Testis (tissue), 5 donors: ENCODE measurements at places on chromosomes 7 and 10.

DNA sequence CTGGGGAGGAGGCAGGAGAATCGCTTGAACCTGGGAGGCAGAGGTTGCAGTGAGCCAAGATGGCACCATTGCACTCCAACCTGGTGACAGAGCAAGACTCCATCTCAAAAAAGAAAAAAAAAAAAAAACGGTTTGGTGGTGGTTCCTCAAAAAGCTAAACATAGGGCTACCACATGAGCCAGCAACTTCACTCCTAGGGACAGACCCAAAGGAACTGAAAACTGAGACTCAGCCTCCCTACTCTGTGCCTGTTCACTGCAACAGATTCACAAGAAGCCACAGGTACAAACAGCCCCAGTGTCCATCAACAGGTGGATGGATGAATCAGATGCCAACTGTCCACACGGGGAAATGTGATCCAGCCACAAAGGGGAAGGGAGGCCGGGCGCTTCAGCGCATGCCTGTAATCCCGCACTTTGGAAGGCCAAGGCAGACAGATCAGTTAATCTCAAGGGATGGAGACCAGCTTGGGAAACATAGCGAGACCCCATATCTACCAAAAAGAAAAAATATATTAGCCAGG is 79.1 kb upstream of the TNRC18 start:
- DNase-seq: no peak

DNA sequence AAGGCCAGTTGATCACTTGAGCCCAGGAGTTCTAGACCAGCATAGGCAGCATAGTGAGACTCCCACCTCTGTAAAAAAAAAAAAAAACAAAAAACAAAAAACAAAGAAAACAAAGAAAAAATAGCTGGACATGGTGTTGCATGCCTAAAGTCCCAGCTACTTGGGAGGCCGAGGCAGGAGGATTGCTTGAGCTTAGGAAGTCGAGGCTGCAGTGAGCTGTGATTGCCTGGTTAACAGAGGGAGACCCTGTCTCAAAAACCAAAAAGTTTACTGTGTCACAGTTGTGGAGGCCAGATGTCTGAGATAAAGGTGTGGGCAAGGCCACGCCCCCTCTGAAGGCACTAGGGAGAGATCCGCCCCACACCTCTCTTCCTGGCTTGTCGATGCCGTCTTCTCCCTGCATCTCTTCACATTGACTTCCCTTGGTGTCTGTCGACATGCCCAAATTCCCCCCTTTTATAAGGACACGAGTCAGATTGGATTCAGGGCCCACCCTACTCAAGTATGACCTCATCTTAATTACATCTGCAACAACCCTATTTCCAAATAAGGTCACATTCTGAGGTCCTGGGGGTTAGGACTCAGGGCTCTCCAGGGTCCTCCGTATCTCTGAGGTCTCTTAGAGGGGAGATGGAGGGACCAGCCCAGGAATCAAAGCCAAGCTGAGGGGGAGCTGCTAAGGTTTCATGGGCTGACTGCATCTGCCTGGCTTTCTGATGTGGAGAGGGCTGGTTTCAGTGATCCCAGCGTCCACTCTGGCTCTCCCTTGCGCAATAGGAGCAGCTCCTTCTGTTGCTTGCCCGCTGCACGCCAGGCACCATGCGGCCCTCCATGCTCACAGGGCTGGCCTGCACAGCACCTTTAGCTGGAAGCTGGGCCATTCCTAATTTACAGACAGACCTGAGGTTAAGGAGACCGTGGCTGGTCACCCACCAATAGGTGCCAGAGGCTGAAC is 23.1 kb downstream of the AGAP3 start:
- no peak for DNase-seq

DNA sequence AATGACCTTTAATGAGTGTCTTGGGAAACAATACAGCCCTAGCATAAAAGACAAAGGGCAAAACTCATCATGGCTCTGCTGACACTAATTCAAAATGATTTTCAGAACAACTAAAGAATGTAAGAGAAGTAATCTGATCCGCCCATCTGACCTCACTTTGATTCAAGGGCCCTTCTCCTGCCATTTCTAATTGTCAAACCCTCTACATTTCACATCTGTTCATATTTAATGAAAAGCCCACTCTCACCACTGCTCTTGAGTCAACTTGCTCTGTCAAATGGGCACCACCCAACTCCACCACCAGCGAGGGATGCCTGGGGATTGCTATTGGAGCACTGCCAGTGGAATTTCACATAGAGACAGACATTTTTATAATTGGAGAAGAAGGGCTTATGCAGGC is 639.2 kb downstream of the KCNMA1 start:
- DNase-seq: no peak

DNA sequence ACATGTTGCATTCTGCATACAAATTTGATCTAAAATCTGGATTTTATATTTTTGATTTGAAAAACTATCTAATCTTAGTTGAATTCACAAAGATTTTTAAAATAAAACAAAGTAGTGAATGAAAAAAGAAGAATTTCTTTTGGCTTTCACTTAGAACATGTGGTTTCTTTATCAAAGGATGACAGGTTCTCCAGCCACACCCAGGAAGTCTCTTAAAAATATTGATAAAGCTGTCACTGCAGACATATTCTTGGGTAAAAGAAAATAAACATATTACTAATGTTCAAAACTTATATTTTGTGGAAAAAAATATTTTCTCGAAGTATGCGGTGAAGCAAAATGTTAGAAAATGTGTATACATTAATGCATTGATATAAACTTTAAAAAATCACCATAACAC is 44.3 kb downstream of the ARL4A start:
- no peak for DNase-seq

- DNase-seq: no peak
Observed at GRCh38 chr10:114870486-114870885, 48.9 kb downstream of the FHIP2A start.

DNA sequence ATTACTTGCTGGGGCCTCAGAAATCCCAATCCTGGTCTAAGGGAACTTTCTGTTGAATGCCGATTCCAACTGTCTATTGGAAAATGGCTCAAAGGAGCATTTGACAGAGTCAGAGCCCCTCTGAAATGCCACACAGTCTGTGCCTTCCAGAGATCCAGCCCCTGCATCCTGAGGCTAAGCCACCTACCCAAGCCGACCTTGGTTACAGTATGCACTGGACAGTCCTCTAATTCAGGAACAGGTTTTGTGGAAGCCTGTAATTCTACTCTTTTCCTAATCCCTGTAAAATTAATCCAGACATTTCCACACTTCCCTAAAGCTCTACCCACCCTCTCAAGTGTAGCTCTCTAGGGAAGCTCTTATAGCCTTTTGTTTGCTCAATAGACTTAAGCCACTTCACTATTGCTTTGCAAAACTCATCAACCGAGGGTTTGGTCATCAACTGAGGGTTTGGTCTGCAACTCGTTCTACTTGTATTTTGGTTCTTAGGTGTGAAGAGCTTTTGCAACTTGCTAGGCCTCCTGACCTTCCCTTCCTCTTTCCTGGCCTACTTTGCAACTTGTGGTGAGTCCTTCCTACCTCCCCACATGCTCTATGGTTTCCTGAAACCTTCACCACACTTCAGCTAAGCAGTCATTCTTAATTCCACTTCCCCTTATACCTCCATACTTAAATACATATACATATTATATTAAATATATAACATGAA is 364.8 kb downstream of the SFMBT2 start:
- DNase-seq: no peak

DNA sequence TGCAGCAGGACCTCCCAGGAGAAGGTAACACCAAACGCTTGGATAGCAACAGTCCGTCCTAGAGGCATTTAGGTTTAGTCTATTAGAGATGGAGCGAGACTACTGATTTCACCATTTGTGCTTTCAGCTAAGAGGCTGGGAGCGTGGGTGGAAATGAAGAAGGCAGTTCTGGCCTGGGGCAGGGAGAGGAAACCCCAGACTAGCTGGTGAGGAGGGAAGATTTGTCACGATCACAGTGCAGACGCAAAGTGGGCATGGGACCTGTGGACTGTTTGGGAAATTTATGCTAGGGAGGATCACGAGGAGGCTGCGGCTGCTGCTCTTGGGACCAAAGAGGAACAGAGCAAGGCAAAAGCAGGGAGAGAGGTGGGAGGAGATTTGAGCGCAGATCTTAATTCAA is 130.4 kb upstream of the AOAH start:
- no peak for DNase-seq

DNA sequence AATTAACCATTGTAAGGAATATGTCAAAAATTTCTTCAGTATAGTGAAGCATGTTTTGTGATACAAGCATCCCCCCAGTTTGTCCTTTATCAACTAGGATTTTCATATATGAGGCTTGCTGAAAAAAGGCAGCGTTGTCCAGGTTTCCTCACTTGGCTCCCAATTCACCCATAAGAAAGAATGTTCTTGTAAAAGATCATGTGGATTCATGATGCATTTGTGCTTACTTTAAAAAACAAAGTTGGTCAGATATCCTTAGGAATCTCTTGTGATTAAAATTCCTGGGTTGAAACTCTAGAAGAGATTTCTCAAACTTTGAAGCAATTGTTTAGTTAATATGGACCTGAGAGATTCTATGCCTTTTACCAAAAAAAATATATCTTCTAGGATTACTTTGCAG is 181.8 kb downstream of the KIAA1217 start:
- no peak for DNase-seq
